ENCODE measurements at places on chromosomes 1 and 21.

GRCh38 chr1:235601104-235601503, 48.5 kb downstream of the GNG4 start:
- no peak for DNase-seq

GRCh38 chr1:7680207-7680954, 90.7 kb upstream of the VAMP3 start:
- DNase-seq = peak; percentile 47

- DNase-seq = no peak
Measured at GRCh38 chr1:243715285-243715684, 134.8 kb downstream of the AKT3 start.

DNA sequence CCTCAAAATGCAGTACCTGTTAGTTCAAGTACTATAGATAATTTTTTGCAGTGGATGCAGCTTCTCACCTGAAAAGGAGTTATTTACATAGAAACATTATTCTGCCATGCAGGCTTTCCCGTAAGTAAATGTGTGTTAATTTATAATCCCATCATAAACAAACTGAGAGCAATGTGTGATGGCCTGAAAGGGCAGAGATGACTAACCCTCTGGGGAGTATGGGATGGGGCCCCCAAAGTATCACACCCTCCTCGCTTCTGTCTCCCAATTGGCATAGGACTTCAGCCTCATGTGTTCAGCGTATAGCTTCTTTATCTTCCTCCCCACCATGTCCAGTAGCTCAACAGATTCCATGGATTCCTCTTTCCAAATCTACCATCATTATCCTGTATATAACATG, 7.6 kb downstream of the HMGCL start:
- no peak for DNase-seq

DNA sequence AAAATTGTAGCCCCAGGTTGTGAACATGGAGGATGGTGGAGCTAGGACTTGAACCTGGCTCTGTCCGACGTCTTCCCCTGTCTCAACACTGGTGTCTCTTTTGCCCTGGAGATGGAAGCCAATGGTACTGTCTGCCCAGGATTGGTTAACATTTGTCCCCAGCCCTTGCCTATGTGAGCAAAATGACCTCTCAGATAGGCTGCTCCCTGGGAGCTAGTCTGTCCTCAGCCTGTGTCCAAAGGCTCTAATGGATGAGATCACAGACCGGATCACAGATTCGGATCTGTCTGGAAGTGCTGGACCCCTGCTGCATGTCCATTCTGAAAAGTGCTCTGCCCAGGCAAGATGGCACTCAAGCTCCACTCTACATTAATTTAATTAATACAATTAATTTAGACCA, 394.4 kb upstream of the VAMP3 start:
- no peak for DNase-seq

DNA sequence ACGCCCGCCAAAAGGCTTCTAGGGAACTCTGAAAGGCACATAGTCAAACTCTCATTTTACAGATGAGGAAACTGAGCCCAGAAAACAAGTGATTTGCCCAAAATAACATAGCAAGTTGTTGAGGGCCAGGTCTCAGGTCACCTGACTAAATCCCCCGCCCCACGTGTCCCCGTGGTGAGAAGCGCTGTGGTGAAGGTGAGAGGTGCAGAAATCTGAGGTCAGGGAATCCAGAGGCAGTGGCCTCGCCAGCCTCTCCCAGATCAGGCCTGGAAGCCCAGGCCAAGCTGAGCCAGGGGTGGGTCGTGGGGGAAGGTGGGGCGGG, 5.1 kb downstream of the HDGF start:
- no peak for DNase-seq

DNA sequence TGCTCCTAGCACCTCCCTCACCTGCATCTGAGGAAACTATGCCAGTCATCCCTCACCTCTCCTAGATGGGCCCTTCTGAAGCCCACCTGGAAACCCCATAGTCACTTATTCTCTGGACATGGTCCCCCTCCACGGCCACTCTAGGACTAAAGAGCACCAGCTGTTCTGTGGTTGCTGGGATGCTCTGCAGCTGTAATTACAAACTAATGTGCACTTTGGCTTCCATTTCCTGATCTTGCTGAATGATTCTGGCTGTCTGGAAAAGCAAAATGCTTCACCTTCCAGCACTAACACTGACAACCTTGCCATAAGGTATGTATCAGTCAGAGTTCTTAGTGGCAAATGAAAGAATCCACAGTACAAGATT, 48.7 kb upstream of the PSEN2 start:
- DNase-seq = no peak

- DNase-seq = no peak
Measured at GRCh38 chr1:112909847-112910246, 46.1 kb downstream of the SLC16A1 start.

- no peak for DNase-seq
Measured at GRCh38 chr1:31266547-31266946, 26.9 kb upstream of the NKAIN1 start.

DNA sequence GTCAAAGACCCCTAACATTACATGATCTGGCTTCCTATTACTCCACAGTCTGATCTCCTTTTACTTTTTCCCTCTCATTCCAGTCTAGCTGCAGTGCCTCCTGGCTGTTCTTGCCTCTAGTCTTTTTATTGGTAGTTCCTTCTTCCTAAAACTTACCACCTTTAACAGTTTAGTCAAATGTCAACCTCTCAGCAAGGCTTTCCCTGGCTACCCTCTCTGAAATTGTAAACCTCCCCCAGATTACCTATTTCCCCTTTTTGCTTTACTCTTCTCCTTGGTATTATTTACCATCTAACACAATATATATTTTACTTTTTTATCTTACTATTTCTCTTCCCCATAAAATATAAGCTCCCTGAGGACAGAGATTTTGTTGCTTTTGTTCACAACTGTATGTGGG, 129.6 kb downstream of the CLEC20A start:
- DNase-seq = no peak

GRCh38 chr1:6271554-6271953, 10.7 kb upstream of the GPR153 start:
- no peak for DNase-seq

DNA sequence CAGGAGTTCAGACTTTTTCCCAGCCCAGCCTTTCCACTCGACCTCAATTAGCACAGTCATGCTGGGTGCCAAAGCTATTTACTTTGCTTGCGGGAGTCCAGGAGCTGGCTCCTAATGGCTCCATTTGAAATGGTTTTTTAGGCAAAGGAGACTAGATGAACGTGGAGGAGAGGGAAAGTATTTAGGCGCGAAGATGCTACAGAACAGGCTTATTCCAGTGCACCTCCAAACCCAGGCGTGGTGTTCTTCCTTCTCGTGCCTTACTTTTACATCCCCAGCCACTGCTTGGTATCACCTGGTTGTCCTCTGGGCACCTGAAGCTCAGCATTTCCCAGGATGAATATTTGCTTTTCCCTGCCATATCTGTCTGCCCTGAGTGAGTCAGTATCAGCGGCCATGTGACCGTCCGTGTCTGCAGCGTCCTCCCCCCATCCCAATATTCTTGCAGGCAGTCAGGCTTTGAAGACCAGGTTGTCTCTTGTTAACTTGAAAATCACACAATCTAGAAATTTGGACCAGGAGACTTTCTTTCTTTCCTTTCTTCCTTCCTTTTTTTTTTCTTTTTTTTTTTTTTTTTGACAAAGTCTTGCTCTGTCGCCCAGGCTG, 198.5 kb downstream of the DYRK1A start:
- DNase-seq = no peak

DNA sequence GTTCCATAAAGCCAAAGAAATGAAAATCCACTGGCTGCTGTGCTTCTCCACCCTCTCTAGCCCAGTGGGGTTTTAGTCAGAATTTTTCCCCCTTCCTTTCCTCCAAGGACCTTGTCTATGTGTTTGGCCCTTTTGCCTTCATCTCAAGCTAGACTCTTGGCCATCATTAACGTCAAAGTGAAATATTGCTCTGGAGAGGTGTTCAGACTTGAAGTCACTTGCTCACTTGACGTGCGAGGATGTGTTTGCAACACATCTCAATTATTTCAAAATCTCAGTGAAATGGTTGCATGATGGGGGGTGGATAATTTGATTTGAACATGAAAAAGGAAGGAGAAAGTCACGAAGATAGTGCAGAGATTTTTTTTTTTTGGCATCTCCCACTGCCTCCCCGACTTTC, 13.6 kb downstream of the EVA1C start:
- no peak for DNase-seq

DNA sequence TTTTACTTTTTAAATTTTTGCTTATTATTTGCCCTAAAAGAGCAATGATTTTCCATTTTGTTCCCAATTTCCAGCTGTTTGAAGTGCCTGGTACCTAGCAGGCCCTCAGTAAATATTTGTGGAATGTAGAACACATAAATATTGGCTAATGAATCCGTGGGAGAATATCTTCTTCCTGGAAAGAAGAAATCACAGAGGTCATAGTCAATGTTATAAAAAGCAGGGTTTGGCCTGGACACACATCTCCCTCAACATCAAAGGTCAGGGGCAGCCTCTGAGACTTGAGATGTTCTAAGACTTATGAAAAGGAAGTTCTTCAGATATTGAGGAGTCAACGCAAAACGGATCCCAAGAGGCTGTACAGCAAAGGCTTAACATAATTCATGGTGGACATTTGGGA, 358.1 kb downstream of the HHAT start:
- no peak for DNase-seq

DNA sequence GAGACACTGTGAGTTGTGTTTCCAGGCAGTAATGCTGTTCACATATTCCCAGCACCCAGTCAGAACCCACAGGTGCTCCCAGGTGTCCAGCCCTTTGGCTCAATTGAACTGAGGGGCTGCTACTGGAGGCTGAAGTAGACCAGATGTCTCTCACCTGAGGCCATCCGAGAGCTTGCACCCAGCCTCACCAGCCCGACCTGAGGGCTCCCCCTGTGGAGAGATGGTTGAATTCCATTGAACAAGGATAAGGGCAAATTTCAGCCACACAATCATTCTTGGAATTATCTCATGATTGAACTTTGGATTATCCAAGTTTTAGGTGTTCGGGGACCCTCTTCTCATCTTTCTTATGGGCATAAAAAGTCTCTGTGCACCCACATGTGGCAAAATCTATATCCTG, 52.1 kb downstream of the OBSCN start:
- DNase-seq = no peak

- no peak for DNase-seq
Measured at GRCh38 chr1:223618680-223619079, 46.8 kb downstream of the CAPN8 start.

Data from activated CD4-positive, CD25-positive, alpha-beta regulatory T cell treated with anti-CD3 and anti-CD28 coated beads, Interleukin-2, amount 50 U/mL, for 72 hours (primary cell).